RWPE2 (cell line): ENCODE measurements at places on chromosomes 7 and 10.
A peak's percentile ranks its signal among the peaks of the same experiment; 100 is the strongest.

- no peak for DNase-seq
Observed at GRCh38 chr10:7388602-7389001, 22.2 kb downstream of the SFMBT2 start.

- no peak for DNase-seq
Observed at GRCh38 chr10:20489961-20490360, 407.1 kb downstream of the NEBL start.

DNA sequence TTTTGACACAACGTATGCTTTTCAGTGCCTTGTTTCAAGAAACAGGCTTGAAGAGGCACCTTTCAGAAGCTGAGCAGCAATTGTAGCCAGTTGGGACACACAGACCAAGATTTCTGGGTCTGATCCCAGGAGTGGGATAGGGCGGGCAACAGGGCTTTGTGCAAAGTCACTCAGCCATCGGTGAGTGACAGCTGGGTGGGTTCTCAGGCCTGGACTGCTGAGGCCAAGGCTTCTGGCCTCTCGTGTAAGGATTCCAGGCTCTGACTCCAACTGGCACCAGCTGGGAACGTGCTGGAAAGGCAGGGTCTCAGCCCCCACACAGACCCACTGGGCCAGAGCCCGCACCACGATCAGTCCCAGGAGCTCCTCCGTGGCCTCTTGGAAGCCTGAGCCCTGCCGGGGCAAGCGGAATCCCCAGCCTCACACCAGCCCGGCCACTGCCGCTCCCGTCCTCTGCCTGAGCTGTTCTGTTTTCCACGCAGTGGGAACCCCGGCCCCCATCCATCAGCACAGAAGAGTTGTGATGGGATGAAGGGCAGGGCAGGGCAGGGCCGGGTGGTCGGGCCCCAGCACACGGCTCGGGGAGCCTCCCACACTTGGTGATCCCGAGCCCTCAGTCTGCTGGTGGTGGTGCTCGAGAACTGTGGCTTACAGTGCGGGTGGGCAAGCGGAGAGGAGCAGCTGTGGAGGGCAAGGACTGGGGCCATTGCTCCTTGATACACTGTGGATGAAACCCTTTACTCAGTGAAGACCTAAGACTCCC, 46.8 kb downstream of the VIPR2 start:
- peak; percentile 59 for DNase-seq

DNA sequence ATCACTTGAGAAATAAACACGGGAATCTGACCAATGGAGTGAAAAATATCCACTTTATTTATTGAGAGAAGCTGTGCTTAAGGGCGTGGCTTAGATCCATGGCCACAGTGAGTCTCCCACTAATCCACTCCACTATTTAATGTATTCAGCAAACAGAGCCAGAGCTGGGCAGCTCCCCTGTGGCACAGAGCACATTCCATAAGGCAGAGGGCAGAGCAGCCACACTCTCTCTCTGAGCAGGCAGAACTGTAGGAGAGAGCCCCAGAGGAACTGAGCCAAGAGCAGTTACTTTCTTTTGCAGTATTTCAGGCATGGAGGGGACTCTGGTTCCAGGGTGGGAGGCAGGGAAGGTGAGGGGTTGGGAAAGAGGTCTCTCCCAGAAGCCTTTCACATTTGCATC, 106.0 kb downstream of the GALNT17 start:
- DNase-seq = no peak

GRCh38 chr7:16944936-16945335, 63.2 kb upstream of the AGR3 start:
- DNase-seq = no peak

- no peak for DNase-seq
Observed at GRCh38 chr7:87420173-87420572, 55.3 kb downstream of the ABCB4 start.

DNA sequence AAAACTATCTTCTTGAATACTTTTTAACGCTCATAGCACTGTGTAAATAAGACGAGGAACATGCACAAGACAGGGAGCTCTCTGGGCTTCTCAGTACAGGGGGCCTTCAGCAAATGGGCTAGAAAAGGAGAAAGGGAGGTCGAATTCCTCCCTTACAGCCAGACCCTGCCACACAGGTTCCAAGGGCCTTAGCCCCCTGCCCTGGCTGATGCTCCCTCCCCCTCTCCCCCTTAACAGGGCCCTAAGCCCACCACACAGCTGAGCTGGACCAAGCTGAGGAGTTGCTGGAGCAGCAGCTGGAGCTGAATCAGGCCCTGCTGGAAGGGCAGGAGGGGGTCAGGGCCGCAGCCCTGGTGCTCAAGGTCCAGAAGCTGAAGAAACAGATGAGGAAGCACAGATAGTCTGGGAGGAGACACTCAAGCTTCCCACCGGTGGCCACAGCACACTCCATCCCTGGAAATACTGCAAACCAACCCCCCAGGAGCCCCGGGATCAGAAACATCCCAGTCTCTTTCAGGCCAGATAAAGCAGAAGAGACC, 153.9 kb downstream of the SNX13 start:
- DNase-seq = no peak

GRCh38 chr7:28328146-28328545, 84.2 kb upstream of the CREB5 start:
- no peak for DNase-seq

- DNase-seq = no peak
Observed at GRCh38 chr10:12534824-12535223, 185.5 kb downstream of the CAMK1D start.
